ENCODE measurements at places on chromosomes 5 and 9.

- no peak for DNase-seq
These were observed 7.2 kb upstream of the PSD2 start for GRCh38 chr5:139788294-139788910.

DNA sequence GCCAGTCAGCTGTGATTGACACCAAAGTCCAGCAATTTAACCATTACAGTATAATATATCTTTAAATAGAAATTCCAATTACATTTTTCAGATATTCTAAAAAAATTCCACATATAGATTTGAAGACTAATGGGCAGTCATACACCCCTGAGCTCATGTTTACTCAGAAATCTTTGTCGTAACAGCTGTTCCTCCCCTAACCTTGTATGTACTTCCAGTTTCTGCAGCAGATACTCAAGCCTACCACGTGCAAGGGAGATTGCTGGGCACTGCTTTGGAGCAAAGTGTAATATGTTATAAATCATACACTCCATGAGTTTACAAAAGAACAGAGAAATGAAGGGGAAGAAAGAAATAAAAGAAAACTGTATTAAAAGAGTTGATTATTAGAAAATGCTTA is 241.2 kb downstream of the TRIM32 start:
- DNase-seq: no peak

DNA sequence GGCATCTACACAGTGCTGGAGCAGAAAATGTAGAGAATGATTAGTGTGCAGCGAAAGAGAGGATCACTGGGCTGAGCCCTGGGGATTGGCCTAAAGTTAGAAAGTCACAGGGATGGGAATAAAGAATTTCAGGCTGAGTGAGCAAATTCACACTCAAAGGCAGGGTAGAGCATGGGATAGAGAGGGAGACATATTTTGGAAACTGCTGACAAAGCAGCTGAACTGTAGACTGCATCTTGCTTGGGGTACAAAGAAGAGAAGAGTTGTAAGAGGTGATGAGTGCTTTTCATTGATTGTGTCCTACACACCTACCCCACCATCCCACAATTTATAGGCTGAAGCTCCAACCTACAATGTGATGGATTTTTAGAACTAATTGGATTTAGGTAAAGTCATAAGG is 677.8 kb downstream of the TAF11L14 start:
- no peak for DNase-seq

- no peak for DNase-seq
These were observed 320 bp downstream of the PCDHB1 start for GRCh38 chr5:141051521-141051866.

DNA sequence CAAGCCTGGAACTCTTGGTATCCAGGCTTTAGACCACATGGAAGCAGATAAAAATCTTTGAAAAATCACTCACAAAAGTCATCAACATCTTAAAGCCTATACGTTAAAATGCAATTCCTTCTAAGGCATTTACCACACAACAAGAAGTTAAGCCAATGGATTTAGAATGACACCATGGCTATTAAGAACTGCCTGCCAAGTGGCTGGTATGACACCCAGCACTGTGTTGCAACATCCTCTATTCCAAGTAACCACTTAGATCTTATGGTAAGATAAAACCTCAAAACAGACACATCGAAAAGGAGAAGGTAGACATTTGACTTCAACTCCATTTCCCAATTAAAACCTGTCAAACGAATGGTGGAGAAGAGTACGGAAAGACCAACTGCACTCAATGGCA is 344.2 kb upstream of the SLC30A5 start:
- DNase-seq: no peak

- no peak for DNase-seq
These were observed 16.5 kb downstream of the GARNL3 start for GRCh38 chr9:127280880-127281660.

DNA sequence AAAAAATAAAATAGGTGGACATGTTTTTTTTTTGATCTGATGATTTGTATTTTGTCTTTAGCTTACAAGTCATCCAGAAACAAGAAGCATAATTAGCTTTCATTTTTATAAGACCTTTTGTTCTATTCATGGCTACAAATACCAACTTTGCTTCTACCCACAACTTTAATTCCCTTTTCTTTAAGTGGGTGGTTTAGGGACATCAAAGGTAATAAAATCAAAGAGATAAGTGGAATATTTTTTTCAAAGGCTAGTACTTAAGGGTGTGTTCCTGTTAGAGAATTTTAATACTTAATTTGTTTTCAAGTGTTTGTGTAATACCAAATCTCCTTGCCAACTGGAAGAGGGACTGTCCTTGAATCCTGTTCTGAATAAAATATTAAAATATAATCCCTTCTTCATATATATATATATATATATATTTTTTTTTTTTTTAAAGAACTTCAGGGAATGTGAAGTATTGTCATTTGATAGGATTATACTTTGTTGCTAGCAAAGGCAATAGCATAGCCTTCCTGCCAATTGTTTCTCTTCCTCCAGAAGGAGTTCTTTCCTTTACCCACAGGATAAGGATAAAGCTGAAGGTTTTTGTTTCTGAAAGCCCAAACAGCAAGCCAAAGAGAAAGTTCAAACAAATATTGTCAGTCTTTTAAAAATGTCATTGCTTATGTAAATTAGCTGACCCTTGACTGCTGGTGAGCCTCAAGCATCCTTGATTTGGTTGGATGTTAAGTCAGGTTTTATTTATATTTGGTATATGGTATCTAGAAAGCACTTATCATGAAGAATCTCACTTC is 108.9 kb downstream of the PAM start:
- DNase-seq: no peak

GRCh38 chr9:79193001-79193400 is 378.8 kb upstream of the TLE4 start:
- DNase-seq: no peak

GRCh38 chr9:8863886-8864544 is 1064.4 kb upstream of the DMAC1 start:
- DNase-seq: no peak

DNA sequence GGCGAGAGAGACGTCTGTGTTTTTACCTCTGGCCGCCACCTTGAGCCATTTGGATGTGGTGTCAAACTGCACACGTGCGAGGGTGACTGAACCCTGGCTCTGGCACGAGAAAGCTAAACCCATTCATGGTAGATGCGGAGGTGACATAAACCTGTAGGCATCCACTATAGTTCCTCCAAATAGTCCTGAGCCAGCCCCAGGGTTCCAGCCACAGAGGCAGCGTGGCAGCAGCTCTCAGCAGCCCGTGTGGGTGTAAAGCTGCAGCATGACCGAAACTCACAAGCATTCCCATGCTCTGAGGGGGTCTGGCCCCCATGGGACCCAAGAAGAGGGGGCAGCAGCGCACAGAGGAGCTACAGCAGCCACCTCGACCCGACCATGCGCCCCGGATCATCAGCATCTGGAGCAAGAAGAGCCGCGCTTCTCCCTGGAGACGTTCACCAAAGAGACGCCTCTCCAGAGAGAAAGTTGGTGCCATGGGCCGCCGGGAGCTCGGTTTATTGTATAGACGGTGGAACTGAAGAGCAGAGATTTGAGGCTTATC is 303.8 kb upstream of the IRX4 start:
- no peak for DNase-seq

DNA sequence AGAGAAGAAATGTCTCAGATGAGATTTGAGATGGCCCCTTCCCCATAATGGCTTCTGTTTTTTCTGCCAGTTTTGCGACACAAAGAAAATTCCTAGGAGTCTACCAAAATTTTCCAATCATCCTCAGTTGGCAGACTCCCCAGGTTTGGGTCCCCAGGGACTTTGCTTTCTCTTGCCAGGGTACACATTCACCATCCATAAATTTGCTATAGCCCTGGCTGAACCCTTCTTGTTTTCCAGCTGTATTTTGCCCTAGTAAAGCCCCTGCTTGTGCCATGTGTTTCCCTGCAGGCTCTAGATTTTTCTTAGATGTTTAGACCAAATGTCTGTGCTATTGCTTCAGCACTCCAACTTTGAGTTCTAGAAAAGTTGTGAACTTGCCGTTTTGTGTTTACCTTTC is 283.2 kb downstream of the ANXA1 start:
- DNase-seq: no peak

DNA sequence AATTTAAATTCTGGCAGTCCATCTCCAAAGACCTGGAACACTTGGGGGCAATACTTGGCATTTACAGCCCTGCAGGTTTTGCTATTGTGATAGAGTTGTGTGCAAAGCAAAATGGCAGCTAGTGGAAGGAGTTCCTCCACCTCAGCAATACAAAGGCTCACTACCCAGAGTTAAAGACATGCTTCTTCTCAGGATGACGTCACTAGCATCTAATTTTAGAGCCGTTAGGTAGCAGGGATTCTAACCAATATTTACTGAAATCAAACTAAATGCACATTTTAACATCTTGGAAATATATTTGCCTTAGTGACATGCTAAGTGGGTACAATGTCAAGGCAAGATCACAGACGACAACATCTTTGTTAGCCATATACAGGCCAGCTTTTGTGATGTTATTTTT is 261.6 kb downstream of the MAN2A1 start:
- no peak for DNase-seq

DNA sequence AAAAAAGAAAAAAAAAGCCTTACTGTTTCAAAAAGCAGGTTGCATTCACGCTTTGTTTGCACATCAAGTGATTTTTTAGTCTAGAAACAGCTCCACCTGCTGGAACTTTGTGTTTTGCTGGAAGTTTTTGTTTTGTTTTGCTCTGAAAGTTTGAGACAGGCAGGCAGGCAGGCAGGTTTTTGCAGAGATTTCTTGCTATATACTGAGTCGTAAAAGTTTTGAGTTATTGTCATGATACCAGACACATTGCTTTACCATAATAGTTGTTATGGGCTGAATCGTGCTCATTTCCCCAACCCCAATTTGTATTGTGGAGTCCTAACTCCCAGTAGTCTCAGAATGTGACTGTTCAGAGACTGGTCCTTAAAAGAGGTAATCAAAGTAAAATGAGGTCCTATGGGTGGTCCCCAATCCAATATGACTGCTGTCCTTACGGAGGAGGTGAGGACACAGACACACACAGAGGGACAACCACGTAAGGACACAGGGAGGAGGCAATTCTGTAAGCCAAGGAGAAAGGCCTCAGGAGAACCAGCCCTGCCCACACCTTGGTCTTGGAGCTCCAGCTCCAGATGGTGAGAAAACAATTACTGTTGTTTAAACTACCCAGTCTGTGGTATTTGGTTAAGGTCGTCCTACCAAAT is 20.9 kb downstream of the OR2Y1 start:
- no peak for DNase-seq

Data from brain pericyte (primary cell).